Osteocyte (in vitro differentiated cells): ENCODE measurements at places on chromosomes 16 and 17. TPM values are rescaled to one million over a fixed set of nuclear protein-coding genes. Genes with fewer than 3 reads are reported as not detected.

- H3K27me3 ChIP-seq: peaks cover 13% of the 10 kb centered on the region
- no peak for DNase-seq
- H3K36me3 ChIP-seq: no peaks in the 10 kb centered on the region
- H3K27ac ChIP-seq: no peak overlapping the region
- no peaks in the 10 kb centered on the region for H3K4me1 ChIP-seq
- H3K4me3 ChIP-seq: no peak overlapping the region
Observed at GRCh38 chr17:79720705-79721292, 9.9 kb upstream of the ENPP7 start.

GRCh38 chr16:57892041-57892440 is 78.9 kb downstream of the CNGB1 start:
- no peaks in the 10 kb centered on the region for H3K36me3 ChIP-seq
- peaks cover 25% of the 10 kb centered on the region for H3K27me3 ChIP-seq
- H3K27ac ChIP-seq: no peak overlapping the region
- no peak for DNase-seq
- H3K4me1 ChIP-seq: peaks cover 4% of the 10 kb centered on the region

Gene CRHR1
- not detected in 2 replicates for total RNA-seq

Gene PDILT
- not detected in 2 replicates for total RNA-seq

Gene MSI2
- total RNA-seq: 68.5 and 75.5 TPM in 2 replicates
